NCI-H524 (cell line): ENCODE measurements at places on chromosomes 11 and 22.

DNA sequence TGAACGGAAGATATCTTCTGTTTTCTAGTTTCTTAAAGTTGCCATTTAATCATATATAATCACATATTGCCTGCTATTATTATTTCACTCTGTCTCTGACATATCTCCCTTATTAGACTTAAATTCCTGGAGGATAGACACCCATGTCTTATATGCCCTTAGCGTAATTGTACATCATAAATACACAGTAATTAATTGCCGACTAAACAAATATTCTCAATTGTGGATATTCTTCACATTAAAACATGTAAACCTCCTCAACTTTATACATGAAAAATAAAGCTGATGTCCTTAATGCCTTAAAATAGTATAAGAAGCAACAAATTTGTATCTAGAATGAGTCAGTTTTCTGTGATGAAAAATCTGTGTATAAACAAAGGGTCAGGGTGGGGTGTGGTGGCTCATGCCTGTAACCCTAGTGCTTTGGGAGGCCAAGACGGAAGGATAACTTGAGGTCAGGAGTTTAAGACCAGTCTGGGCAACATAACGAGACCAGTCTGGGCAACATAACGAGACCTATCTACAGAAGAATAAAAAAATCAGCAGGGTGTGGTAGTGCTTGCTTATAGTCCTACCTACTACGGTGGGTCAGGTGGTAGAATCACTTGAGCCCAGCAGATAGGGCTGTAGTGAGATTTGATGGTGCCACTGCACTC, 6.1 kb downstream of the ZDHHC13 start:
- DNase-seq: no peak

DNA sequence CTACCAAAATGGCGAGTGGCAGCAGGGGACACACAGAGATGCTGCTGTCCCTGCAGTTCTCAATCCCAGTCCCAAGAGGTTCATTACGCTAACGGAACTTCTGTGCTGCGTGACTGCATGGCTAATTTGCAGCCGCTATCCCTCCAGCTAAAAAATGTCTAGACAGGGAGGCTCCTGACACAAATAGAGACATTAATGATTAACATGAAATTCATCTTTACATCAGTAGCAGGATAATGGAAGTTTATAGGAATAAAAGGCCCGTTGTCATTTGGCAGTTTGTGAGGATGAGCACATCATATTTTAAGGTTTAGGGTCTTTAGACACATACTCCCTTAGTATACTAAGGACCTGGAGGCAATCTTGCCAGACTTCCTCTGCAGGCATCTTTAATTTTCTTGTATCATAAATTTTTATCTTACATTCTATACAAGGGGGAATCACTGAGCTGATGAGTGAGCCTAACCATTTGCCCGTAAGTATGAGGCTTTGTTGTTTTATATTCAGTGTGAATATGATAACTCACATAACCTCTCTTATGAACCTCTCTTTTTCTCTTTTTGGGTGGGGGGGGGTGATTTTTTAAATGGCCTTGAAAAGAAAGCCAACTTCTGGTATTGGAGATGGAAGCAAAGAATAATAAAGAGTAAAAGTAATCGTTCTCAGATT, 99.8 kb upstream of the OR9G4 start:
- no peak for DNase-seq

- DNase-seq: peak; percentile 69
Measured at GRCh38 chr11:65884716-65885092, 3.6 kb downstream of the FIBP start.

GRCh38 chr11:57761301-57762234, at the start of gene CTNND1:
Gene CTNND1, plus strand, starts transcription at chr11:57761802. Its CDS starts 29,677 bp downstream, at chr11:57791479.
- peak; percentile 84 for DNase-seq

DNA sequence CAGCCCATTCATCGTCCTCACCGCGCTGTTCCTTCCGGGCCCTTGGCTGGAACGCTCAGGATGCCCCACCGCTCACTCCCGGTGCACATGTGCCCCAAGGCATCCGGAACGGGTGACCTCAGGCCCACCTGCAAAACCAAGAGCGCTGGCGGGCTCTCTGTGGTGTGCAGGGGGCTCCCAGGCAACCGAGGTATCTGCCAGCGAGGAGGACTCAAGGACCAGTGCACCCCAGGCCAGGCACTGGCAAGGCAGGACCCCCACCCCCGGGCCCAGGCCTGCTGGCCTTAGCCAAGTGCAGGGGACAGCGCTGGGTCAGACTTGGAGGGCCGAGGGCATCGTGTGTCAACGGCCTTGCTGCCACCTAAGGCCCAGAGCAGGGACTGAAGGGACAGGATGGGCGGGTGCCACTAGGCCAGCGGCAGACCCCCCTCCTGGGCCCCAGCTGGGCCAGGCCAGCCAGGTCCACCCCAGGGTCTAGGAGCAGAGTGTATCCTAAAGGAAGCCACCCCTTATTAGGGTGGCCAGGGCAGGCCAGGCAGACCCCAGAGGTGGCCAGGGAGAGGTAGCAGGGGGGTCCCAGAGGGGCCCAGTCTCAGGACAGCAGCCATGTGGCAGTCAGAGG, 8.5 kb downstream of the TNNT3 start:
- no peak for DNase-seq

- no peak for DNase-seq
Measured at GRCh38 chr11:128628686-128629085, 41.3 kb upstream of the ETS1 start.

DNA sequence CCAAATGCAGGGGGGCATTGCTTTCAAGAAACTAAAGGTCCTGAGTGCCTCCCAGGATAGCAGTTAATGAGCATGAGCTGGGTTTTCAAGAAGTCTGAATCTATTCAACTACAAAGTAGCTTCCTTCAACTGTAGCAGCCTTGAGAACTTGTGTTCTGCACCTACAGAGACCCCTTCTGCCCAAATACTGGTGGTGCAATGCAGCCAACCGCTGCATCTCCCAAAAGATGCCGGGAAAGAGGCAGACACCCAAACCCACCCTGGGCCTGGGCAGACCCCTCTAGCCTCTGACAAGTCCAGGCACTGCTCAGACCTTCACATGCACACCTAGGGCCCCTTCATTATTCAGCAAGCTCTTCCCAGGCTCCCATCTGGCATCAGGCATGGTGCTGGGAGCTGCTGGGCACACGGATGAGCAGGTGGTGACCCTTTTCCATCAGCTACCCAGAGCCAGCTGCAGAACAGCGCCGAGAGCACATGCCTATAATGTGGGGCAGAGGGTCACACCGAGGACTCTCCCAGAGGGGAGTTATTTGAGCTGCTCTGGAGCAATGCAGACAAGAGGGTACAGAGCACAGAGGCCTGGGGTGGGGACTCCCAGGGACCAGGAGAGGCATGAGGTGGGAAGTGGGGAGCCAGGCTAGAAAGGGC, 44.9 kb upstream of the ETS1 start:
- DNase-seq: peak; percentile 30

- no peak for DNase-seq
Measured at GRCh38 chr22:28958611-28959010, 75.2 kb downstream of the ZNRF3 start.

GRCh38 chr22:31618057-31618456, 44.0 kb downstream of the PISD start:
- DNase-seq: no peak

DNA sequence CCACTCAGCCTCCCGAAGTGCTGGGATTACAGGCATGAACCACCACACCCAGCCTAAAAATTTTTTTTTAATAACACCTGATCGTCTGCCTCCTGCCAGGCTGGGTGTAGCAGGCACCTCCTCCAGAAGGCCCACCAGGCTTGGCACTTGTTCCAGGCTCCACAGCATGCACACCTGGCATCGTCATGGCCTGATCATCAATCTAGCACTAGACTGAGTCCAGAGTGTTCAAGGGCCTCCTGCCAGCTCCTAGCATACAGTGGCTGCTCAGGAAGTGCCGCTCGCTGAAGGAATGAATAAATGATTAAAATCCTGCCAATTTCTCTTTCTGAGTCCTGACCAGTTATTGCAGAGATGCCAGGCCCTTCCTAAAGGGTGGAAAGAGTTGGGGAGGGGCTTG, 3.5 kb upstream of the PDGFB start:
- no peak for DNase-seq

GRCh38 chr22:33018232-33018864, 39.8 kb downstream of the SYN3 start:
- DNase-seq: peak; percentile 69

DNA sequence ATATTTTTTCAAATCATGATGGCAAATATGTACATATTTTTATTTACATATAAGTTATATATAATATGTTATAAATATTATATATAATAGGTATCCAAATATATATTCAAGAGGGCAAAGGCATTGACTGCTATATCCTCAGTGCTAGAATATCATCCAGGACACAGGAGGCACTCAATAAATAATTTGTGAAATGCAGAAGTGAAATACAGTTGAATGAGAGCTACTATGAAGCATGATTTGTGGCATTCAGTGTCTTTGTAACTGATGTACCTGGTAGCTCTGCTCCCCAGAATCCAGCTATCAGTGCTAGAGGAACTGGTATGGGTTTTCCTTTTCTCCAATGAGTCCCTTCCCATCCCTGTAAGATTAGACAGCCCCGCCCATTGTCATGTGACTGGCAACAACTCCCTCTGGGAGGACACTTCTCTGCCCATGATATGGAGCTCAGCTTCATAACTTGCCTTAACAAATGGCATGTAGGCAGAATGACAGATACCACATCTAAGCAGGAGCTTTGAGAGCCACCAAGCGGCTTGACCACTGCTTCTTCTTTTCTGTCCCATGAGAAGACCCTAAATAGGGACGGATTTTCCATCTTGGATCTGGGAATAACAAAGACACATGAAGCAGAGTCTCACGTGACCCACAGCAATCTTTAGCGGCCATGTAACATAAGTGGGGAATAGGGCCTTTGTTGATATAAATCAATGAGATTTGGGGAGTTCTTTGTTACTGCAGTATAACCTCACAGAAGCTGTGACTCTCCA, 10.2 kb upstream of the CD82 start:
- no peak for DNase-seq

DNA sequence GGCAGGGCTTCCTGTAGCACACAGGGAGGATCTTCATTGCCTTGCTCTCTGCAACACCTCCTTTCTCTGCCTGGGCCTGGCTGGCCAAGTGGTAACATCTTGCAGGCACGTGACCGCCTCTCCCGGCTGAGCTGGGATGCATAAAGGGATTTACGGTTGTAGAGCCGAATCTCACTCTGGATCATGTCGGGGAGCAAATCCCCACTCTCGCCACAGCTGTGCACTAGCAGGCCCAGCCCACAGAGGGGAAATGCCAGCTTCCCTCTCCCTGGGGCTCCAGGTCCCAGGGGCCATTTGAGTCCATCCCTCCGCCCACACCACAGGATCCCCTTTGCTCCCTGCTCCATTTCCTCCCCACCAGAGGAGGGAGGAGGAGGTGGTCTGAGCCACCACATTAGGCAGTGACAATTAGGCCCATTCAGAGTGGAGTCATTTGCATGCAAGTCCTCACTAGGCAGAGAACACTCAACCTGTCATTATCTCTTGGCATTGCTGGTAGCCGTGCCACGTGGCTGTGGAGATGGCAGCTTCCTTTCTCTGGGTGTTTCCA, 196.7 kb downstream of the DSCAML1 start:
- peak; percentile 94 for DNase-seq

- DNase-seq: no peak
Measured at GRCh38 chr11:59667812-59668187, 1.0 kb downstream of the PATL1 start.

GRCh38 chr11:132588366-132588765, 943.9 kb downstream of the OPCML start:
- DNase-seq: no peak

GRCh38 chr11:291281-292210, 2.6 kb downstream of the PGGHG start:
- no peak for DNase-seq

DNA sequence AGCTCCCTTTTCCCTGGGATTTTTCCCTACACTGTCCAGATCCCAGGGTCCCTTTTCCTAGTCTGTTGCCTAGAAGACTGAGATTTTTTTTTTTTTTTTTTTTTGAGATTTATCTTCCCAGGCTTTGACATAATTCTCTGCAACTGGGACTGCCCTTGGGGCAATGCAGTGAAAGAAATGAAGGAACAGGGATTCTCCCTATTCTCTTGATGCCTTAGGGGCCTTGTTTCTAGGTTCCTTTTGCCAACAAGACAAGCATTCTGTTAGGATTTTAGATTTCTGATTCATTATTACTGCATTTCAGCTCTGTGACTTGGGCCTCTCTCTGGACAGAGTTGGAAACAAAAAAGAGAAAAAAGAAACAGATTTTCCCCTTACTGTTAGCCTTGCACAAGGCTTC, 47.3 kb downstream of the QSER1 start:
- no peak for DNase-seq

DNA sequence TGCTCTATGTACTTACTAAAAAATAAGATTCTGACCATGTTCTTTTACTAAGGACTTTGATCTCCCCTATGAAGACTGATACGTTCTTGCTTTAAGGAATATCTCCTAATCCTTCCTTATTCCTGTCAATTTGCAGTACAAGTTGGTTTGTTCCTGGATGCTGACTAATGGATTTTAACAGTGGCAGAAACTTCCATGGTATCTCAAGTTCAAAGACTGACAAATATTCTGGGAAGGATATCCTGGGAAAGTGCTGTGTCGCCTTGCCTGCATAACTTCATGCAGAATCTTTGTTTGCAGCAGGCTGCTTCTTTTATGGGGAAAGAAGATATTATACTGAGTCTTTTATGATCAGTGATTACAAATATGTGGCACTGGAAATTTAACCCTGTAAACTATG, 8.4 kb upstream of the OR52J3 start:
- no peak for DNase-seq

DNA sequence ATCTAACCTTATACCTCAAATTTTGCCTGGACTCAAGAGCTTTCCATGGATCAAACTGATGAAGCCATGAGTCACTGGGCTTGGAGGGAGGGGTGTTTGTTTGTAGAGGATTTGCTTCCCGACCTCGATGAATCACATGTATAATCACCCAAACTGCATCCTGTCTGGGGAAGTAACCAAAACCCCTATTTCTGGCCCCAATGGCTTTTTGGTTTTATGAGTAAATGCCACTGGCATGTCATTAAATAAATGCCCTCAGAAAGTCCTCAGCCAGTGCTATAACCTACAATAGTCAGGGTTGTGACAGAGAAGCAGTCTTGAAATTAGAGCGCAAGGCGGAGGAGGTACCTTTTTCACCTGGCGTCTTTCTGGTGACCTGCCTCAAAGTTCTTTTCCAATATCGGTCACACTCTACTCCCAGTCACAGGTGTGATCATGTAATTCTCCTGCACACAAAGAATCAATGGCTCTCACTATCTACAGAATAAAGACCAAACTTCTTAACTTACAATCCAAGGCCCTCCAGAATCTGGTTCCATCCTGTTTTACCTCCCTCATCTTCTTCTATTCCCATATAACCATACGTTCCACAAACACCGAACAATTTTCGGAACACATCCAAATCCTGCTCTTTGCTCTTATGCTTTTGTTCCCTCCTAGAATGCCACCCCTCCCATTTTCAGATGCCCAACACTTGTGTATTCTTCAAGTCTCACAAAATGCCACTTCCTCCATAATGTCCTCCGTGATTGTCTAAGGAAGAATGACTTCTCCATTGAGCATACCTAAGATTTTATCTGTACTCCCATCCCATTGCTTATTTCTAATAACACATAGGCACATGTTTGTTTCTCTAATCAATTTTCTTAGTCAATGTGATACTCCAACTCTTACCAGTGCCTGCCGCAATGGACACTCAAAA, 81.3 kb upstream of the BLID start:
- no peak for DNase-seq

GRCh38 chr11:130315354-130315970, 745 bp upstream of the ZBTB44 start:
- DNase-seq: no peak
